ENCODE measurements at places on chromosomes 7 and 10.

GRCh38 chr10:69075431-69075830, 12.5 kb upstream of the SRGN start:
- no peak for DNase-seq

DNA sequence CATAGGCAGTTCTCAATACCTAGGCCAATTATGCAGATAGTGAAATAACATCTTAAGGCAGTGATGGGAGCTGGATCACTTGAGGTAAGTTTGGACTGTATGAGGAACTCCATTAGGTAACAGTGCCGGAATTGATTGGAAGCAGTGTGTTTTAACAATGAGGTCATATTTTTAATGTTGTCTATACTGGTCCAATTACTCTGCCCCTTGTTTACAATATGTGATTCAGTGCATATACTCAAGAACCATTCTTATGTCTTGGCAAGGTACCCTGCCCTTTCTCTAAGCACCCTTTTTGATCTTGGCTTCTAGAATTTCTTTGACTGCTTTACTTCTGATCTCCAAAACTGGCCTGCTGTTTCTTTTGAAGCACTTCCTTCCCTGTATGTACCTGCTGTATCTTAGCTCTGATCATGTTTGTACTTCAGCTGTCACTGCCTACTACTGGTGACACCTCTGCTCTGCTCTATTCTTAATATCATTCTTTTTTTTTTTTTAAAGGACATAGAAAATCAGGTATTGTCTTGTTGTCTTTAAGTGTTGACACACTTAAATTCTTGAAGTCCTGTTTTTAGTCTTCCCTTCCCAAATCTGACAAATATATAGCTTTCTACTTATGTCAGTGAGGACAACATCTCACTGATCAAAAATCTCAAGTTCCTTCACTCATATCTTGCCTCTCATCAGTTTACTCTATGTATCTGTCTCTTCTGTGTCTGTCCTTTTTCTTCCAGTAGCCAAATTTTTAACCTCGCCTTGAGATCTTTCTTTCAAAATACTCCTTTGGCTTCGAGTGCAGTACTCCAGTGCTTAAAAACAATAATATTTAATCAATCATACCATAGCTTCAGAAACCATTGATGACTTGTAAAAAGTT, 46.4 kb upstream of the RPA3 start:
- no peak for DNase-seq

DNA sequence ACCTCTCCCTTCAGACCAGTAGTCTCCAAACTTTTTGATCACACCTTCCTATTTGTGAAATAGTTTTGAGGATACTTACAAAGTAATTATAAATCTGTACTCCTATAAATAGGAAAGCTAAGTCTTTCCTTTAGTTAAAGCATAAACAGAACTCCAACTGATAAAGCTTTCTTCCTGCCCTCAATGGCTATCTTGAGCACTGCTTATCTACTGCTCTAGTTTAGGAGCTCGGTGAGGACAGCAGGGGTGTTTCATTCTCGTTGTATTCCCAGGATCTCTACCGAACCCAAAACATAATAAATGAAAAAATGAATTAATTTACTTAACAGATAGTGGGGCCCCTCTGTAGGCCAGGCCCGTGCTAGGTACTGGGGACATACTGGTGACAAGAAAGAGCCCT, 17.7 kb downstream of the SORBS1 start:
- no peak for DNase-seq

- DNase-seq = no peak
Measured at GRCh38 chr7:27677912-27678612, 15.4 kb upstream of the HIBADH start.

- DNase-seq = no peak
Measured at GRCh38 chr7:40682696-40683095, 547.9 kb downstream of the SUGCT start.

DNA sequence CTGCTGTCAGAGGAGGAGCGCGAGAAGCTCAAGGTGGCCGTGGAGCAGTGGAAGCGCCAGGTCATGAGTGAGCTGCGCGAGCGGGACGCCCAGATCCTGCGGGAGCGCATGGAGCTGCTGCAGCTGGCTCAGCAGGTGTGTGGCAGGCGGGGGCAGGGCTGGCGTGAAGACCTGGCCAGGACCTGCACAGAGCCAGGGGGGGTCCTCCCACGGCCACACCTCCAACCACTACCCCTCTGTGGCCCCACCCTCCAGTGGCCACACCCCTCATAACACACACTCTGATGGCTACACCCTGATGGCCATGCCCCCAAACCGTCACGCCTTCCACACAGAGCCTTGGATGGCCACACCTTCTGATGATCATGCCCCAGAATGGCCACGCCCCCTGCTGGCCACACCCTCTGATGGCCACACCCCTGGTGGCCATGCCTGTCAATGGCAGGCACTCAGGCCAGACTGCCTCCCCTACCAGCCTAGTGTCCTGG, 23.4 kb upstream of the DPYSL4 start:
- DNase-seq = peak; percentile 75

DNA sequence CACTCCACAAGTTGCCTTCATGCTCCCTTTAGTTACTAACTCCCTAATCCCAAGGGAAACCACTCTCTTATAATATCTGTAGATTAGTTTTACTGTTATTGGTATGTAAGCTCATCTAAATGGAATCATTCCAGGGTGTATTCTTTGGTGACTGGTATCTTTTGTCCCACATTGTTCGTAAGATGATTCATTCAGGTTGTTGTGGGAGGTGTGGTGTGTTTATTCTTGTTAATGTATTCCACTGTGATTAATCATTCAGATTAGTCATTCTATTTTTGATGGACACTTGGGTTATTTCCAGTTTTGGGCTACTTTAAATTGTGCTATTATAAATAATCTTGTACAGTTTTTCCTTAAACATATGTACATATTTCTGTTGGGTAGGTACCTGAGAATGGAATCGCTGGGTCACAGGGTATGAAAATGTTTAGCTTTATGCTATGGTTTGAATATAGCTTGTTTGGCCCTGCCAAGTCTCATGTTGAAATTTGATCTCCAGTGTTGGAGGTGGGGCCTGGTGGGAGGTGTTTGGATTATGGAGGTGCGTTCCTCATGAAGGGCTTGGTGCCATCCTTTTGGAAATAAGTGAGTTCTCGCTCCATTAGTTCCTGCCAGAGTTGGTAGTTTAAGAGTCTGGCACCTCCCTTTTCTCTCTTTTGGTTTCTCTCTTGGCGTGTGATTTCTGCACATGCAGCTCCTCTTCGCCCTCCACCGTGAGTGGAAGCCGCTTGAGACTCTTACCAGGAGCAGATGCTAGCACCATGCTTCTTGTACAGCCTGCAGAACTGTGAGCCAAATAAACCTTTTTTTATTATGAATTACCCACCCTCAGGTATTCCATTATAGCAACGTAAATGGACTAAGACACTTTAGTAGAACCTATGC, 13.8 kb downstream of the BTRC start:
- DNase-seq = no peak

GRCh38 chr10:62047228-62047892, 145.9 kb downstream of the ARID5B start:
- no peak for DNase-seq
